ENCODE measurements at places on chromosomes 1 and 21.

DNA sequence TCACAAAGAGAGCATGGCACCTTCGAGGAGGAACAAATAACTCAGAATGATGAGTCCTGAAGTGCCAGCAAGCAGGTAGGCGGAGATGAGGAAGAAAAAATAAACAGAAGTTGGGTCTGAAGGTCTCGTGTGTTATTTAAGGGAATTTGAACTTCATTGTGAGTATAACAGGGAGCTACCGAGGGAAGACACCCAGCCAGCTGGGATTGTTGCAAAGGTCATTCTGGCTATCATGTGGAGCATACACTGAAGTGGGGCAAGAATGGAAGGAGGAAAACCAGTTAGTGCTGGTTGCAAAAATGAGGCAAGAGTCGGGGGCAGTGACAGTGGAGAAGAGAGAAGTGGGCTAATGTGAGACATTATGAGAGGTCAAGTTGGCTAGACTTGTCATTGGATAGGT is 53.6 kb upstream of the RAP1A start:
- DNase-seq: no peak

DNA sequence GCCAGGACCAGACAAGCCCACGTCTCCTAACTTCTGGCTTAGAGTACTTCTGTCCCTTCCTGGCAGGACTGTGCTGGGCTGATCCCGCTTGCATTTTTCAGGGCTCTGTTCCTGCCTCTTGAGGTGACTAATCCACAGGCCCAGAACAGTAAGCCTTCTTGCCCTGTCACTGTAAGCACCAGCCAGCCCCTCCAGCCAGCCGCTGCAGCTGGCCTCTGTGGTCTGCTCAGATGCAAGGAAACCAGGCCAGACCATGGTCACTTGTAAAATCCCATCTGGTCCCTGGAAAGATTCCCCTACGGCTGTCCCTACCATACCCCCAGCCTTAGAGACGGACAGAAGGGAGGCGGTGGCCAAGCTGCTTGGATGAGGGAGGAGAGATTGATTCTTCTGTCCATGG is 74.2 kb downstream of the KIRREL1 start:
- DNase-seq: no peak

GRCh38 chr1:224107282-224107625 is 6.7 kb upstream of the FBXO28 start:
- DNase-seq: no peak

GRCh38 chr1:76330991-76331603 is 256.6 kb downstream of the ST6GALNAC3 start:
- DNase-seq: no peak

- DNase-seq: no peak
These were observed 322.8 kb downstream of the TGFB2 start for GRCh38 chr1:218667781-218668516.

DNA sequence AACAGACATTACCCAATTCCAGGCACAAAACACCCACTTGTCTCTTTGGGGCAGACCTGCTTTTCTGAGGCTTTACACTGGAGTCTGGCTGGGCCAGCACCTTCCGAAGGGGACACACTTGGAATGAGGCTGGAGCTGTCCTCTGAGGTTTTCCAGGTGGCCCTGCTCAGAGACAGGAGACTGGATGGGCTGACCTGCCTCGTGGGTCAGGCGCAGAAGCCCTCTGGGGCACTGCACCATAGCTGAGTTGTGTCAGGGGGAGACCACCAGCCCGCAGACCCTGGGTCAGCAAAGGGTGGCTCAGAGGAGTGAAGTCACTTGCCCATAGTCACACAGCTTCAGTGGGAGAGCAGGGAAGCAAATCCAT is 1.8 kb downstream of the SH2D5 start:
- no peak for DNase-seq

DNA sequence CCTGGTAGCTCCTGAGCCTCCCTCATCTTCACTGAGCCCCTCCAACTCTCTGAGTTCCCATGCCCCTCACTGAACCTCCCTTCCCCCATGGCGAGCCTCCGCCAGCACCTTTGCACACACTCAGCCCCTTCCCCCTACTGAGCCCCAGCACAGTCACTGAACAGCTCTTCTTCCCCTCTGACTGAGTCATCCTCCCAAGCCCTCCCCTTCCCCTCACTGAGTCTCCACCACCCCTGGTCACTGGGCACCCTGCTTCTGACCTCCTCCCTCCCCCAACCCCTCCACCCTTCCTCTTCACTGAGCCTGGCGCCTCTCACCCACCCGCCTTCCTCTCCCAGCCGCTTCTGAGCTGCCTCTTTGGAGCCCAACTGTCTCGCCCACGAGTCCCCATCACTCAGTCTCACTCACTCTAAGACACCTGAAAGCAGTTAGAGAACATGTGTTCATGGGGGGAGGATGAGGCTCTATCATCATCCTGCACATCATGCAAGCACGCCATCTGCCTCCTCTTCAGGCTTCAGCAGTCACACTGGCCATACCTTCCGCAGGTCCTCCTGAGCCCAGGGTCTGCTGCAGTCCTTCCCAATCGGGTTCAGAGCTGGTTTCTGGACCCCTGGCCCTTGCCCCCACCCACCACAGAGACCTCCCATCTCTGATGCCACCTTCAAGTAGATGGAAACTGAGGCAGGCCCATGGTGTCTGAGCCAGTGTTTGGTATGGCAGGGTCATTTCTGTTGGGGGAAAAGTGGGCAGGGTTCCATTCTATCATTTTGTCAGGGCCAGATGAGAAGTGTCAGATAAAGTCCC is 2.0 kb upstream of the TRNP1 start:
- no peak for DNase-seq

- DNase-seq: no peak
These were observed 294.0 kb upstream of the C1orf87 start for GRCh38 chr1:60367532-60367931.

GRCh38 chr1:98098473-98098872 is 177.6 kb upstream of the DPYD start:
- no peak for DNase-seq

- DNase-seq: no peak
These were observed 228.8 kb upstream of the KAZN start for GRCh38 chr1:14369526-14370213.

DNA sequence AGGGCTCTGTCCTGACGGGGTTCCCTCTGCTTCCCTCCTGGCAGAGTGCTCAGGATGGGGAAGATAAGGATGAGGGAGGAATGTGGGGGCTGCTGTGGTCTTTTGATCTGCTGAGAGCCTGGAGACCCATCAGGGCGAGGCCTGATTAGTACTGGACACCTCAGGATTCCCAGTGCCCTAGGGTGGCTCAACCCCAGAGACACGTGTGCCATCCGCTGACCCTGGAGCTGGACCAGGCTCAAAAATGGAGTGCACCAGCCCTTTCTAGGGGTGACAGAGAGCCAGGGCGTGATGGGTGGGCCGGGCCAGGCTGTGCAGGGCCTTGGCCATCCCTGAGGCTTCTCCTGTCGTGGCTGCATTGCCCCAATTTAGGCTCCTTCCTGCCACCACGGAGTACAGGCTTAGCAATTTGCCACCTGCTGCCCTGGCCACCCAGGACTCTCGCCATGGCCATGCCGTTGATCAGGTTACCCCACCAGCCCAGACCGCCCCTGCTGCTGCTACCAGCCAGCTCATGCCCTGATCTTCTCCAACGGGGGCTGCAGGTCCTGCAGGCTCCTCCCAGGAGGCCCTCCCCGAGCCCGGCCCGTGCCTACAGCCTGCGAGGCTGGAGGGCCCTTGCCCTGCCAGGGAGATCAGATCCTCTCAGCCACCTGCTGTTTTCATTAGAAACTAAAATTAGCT is 9.5 kb downstream of the WNT4 start:
- no peak for DNase-seq

GRCh38 chr1:41819843-41820242 is 98.9 kb downstream of the HIVEP3 start:
- DNase-seq: no peak

GRCh38 chr1:151891512-151891911 is 17.8 kb downstream of the THEM4 start:
- DNase-seq: no peak

Data from ureter (tissue), 1 donor.